Femur (tissue), 1 donor: ENCODE measurements at places on chromosomes 2 and 18.
A peak's percentile ranks its signal among the peaks of the same experiment; 100 is the strongest.

DNA sequence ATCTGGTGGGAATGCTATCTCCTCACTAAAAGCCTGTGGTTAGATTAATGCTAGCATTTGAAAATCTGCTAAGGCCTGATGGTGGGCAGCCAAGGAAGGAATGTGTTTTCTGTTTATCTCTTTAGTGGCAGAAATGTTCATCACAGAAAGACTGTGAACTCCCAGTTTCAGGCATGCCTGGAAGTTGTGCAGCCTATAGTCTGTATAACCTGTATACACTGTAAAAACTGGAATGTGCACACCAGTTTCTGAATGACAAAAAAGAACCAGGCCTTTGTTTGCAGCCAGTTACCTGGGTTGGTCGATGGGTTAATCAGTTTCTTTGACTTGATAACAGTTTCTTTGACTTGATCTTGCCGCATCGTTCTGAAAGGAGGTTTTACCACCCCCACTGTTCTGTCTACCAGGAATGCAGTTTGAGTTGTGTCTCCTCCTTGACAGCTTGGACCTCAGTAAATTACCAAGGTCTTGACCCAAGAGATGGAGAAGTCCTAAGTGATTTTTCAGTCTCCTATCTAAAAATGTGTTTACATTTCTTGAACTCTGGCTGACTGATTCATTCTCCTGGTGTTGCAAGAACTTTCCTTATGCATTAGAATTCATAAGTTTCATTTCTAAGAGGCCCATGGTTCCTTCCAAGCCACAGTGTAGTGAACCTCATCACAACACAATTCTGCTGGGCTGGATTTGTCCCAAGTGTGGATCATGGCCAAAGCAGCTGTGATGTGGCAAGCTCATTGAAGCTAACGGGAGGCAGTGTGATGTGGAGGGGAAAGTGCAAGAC lies 62.2 kb downstream of the KIAA2012 start:
- DNase-seq = peak; percentile 92

GRCh38 chr2:28068088-28068487 lies 177.6 kb downstream of the BABAM2 start:
- DNase-seq = no peak

GRCh38 chr2:39435741-39436591 lies 1.1 kb downstream of the MAP4K3 start:
- peak; percentile 56 for DNase-seq

DNA sequence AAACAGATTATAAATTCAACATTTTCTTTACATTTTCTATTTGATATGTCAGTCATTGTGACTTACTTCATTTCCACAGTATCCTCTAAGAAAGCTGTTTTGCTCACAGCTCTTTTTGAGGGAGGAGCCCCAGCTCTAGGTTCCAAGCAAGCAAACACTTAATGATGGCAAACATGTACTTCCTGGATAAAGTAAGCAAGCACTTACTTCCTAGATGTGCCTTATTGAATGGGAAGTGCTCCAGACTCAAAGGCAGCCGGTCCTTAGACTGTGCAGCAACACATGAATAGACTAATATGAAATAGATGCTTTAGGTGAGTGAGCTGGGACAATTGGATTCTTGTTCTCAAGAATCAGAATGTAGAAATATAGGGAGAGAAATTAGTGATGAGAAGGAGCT lies 2149.8 kb upstream of the PIK3C3 start:
- no peak for DNase-seq
